ENCODE measurements at places on chromosomes 1 and 21. TPM values are rescaled to one million over a fixed set of nuclear protein-coding genes. Genes with fewer than 3 reads are reported as not detected.

GRCh38 chr1:29264773-29265389 lies 28.6 kb downstream of the PTPRU start:
- DNase-seq: peak; percentile 85

DNA sequence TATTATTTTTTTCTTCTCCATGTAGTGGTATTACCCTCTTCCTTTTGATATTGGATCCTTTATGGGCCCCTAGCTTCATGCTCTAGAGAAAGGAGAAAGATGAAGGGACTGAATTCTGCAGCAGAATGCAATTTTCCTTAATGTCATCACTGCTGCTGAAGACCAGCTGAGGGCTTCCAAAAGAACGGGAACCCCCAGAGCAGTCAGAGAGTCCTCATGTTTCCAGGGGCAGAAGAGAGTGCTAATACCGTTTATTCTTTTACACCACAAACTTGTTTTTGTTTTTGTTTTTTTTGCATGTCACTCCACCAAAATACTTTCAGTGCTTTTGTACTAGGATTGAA lies 21.1 kb upstream of the TBX15 start:
- DNase-seq: peak; percentile 35

DNA sequence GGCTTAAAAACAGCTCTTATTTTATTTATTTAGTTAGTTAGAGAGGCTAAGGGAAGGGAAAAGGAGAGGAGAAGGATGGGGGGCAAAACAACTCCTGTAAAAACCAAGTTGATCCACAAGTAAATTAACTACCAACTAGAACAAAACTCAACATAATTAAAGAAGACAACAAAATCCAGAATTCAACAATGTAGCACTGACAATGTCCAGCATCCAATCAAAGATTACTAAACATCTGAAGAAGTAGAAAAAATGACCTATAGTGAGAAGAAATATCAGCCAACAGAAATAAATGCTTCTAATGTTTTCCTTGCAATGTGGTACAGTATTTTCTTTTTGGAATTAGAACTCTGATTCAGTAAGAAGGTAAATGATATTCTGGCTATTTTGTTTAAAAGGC lies 160.1 kb downstream of the CDC7 start:
- no peak for DNase-seq

GRCh38 chr1:6827079-6827478 lies 41.8 kb downstream of the CAMTA1 start:
- DNase-seq: no peak

DNA sequence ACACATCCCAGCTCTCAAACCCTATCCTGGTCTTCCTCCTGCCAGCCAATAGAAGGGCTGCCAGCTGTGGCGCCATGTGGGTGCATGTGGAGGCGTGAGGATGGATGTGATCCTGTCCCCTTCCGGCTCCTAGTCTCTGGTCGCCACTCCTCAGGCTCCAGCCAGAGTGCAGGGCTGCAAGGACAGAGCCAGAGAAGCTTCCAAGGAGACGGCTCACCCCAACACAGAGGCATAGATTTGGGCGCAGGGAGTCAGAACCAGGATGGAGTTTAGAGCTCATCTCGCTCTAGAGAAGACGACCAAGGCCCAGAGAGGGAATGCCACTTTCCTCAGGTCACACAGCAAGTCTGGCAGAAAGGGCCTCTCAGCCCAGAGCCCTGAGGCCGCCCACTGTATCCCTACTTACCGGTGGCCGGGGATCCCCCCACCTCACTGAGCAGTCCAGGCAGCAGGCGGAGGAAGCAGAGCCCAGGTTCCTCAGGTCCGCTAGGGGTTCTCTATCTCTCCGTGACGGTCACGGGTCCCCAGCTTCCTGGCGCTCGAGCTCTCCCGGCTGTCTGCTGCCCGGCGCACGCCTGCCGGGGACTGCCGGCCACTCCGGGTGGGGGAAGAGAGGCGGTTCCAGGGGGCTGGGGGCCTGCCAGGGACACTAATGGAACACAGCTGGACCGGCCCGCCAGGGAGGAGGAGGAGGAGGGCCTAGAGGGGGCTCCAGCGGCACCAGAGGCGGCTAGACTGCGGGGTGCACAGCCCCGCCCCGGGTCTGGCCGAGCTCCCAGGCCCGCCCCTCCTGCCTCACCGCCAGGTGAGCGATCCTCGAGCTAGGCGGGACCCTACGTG lies at the start of gene COL16A1:
COL16A1 (minus strand) TSS at position 587 of the 840 bp plus-strand sequence. CDS start 1,824 bp downstream, outside the sequence.
- peak; percentile 86 for DNase-seq

The NBPF19 gene
- polyA plus RNA-seq: 4.0 TPM
